Mesothelial cell of epicardium (in vitro differentiated cells): ENCODE measurements at places on chromosomes 1 and 21. TPM values are rescaled to one million over a fixed set of nuclear protein-coding genes. Genes with fewer than 3 reads are reported as not detected.

- peak overlapping the region; percentile 82 for H3K4me3 ChIP-seq
- peaks cover 55% of the 10 kb centered on the region for H3K4me1 ChIP-seq
- H3K27ac ChIP-seq = peak overlapping the region; percentile 83
- DNase-seq = peak; percentile 61
- no peaks in the 10 kb centered on the region for H3K36me3 ChIP-seq
Observed at GRCh38 chr21:34886240-34887104, 162.6 kb downstream of the RUNX1 start.

DNA sequence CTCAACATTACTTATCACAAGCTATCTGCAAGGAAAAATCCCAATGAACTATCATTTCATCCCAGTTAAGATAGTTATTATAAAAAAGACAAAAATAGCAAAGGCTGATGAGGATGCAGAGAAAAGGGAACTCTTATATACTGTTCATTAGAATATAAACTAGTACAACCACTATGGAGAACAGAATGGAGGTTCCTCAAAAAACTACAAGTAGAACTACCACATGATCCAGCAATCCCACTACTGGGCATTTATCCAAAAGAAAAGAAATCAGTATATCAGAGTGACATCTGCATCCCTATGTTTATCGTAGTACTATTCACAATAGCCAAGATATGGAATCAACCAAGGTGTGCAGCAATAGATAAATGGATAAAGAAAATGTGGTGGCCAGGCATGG, 4.9 kb upstream of the C1orf185 start:
- H3K4me3 ChIP-seq = no peak overlapping the region
- no peak overlapping the region for H3K27ac ChIP-seq
- no peak for DNase-seq
- peaks cover 53% of the 10 kb centered on the region for H3K27me3 ChIP-seq
- H3K4me1 ChIP-seq = no peaks in the 10 kb centered on the region

DNA sequence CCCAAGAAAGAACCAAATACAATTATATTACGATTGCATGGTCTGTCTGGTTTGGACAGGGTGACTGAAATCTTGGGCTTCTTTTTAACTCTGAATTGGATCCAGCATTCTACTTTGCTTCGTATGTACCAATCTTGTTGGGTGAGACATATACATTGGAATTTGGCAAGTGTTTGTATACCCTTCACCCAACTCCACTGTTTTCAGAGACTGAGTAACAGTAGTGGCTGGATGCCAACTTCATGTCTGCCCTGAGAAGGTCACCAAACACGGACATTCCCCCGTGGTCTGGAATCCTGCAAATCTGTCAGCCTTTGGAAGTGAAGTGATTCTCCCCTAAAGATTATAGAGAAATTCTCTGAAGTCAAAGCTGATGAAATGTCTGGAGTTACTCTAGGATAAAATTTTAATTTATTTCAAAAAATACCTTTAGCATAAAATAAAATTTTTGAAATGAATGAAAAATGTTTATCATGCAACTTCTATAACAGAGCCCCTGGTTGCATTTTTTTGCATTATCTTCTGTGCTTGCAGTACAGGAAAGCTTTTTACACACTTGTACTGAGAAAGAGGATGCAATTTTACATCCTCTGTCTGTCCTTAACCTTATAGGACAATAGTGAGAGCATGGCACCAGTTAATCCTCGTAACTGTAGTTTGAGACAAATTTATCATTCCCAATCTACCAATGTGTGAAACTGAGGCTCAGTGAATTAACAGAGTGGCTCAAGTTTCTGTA, 201.8 kb downstream of the DISC1 start:
- peak overlapping the region; percentile 41 for H3K27ac ChIP-seq
- H3K4me1 ChIP-seq = peaks cover 13% of the 10 kb centered on the region
- no peaks in the 10 kb centered on the region for H3K36me3 ChIP-seq
- DNase-seq = no peak

- H3K27ac ChIP-seq = peak overlapping the region; percentile 55
- H3K4me3 ChIP-seq = no peak overlapping the region
- H3K4me1 ChIP-seq = peaks cover 28% of the 10 kb centered on the region
- no peaks in the 10 kb centered on the region for H3K36me3 ChIP-seq
- no peak for DNase-seq
Observed at GRCh38 chr1:31532173-31532572, 44.1 kb upstream of the TINAGL1 start.

DNA sequence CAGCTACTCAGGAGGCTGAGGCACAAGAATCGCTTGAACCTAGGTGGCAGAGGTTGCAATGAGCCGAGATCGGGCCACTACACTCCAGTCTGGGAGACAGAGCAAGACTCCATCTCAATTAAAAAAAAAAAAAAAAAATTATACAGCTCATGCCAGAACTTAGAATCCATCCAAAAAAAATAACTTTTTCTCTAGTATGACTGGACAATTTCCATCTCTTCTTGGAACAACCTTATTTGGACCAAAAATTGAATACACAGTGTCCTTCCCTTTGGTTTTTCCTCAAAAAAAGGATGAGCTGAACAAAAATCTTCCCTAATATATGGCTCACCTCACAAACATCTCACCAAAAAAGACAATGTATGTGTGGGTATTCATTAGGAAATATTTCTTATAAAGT, 73.7 kb downstream of the TOR3A start:
- no peak for DNase-seq
- peaks cover 2% of the 10 kb centered on the region for H3K36me3 ChIP-seq
- no peak overlapping the region for H3K4me3 ChIP-seq
- H3K27ac ChIP-seq = no peak overlapping the region
- H3K4me1 ChIP-seq = peaks cover 11% of the 10 kb centered on the region

GRCh38 chr1:106173101-106173500, 883.4 kb upstream of the PRMT6 start:
- no peaks in the 10 kb centered on the region for H3K4me1 ChIP-seq
- no peak for DNase-seq
- H3K27me3 ChIP-seq = no peaks in the 10 kb centered on the region
- H3K27ac ChIP-seq = no peak overlapping the region

GRCh38 chr1:29670752-29671151, 434.4 kb downstream of the PTPRU start:
- H3K27me3 ChIP-seq = peaks cover 36% of the 10 kb centered on the region
- H3K4me1 ChIP-seq = peaks cover 1% of the 10 kb centered on the region
- no peak overlapping the region for H3K4me3 ChIP-seq
- H3K27ac ChIP-seq = no peak overlapping the region

- no peak overlapping the region for H3K4me3 ChIP-seq
- H3K27ac ChIP-seq = no peak overlapping the region
- DNase-seq = no peak
- no peaks in the 10 kb centered on the region for H3K36me3 ChIP-seq
- peaks cover 1% of the 10 kb centered on the region for H3K27me3 ChIP-seq
- H3K4me1 ChIP-seq = peaks cover 6% of the 10 kb centered on the region
Observed at GRCh38 chr1:70674941-70675685, 264.0 kb downstream of the CTH start.

GRCh38 chr1:5620997-5621396, 371.2 kb downstream of the NPHP4 start:
- H3K27me3 ChIP-seq = peaks cover 18% of the 10 kb centered on the region
- no peak overlapping the region for H3K4me3 ChIP-seq
- no peaks in the 10 kb centered on the region for H3K4me1 ChIP-seq
- DNase-seq = no peak

- peak overlapping the region; percentile 71 for H3K4me3 ChIP-seq
- peaks cover 19% of the 10 kb centered on the region for H3K36me3 ChIP-seq
- no peaks in the 10 kb centered on the region for H3K27me3 ChIP-seq
- peak overlapping the region; percentile 25 for H3K27ac ChIP-seq
- peaks cover 35% of the 10 kb centered on the region for H3K4me1 ChIP-seq
- DNase-seq = no peak
Observed at GRCh38 chr1:45009956-45010854, 919 bp downstream of the HECTD3 start.

DNA sequence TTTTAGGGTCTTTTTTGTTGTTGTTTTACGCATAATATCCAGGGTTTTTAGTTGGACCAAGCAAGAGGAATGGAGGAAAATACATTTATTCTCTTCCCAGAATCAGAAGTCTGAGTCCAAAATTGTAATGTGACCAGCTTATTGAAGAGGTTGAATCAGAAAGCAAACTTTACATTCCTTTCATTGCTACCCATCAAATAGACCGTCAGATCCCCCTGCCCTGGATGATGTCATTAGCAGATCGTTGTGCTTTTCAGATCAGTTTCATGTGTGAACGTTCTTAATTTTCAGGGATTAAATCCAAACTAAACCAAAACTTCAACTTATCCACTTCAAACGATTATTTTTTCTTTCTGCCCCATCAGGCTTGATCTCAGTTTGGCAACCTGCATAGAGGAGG, 85.7 kb upstream of the NGF start:
- H3K27ac ChIP-seq = no peak overlapping the region
- no peaks in the 10 kb centered on the region for H3K27me3 ChIP-seq
- no peak overlapping the region for H3K4me3 ChIP-seq
- no peaks in the 10 kb centered on the region for H3K36me3 ChIP-seq
- DNase-seq = no peak

DNA sequence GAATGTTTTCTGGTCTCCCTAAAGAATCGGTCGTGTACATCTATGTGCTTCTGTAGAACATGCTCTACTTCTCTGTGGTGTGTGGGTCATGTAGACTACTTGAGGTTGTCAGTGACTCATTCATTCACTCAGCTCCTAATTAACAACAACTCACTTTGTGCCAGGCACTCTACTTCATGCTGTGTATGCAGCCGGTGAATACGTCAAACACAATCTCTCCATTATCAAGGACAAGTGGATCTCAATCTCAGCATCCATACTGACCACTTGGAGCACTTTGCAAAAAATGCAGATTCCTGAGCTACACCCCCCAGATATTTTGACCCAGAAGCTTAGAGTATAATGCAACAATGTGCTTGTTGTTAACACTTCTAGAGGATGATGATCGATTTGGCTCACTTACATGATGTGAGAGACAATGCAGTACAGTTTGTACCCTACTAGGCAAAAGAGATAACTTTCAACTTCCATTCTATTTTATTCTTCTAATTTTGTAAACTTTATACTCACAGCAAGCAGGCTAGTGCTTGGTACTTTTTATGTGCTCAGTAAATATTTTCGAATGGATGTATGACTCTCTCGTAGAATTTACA, 508.6 kb upstream of the ADAMTS5 start:
- H3K27me3 ChIP-seq = no peaks in the 10 kb centered on the region
- no peak for DNase-seq
- H3K4me1 ChIP-seq = peaks cover 39% of the 10 kb centered on the region
- H3K27ac ChIP-seq = no peak overlapping the region
- H3K36me3 ChIP-seq = no peaks in the 10 kb centered on the region
- H3K4me3 ChIP-seq = no peak overlapping the region

GRCh38 chr1:37477198-37477931, 3.0 kb downstream of the ZC3H12A start:
- peaks cover 45% of the 10 kb centered on the region for H3K4me1 ChIP-seq
- peak overlapping the region; percentile 88 for H3K27ac ChIP-seq
- H3K27me3 ChIP-seq = peaks cover 9% of the 10 kb centered on the region
- peak overlapping the region; percentile 72 for H3K4me3 ChIP-seq
- H3K36me3 ChIP-seq = peaks cover 9% of the 10 kb centered on the region

GRCh38 chr1:154870734-154871133, 653 bp upstream of the KCNN3 start:
- peaks cover 34% of the 10 kb centered on the region for H3K4me1 ChIP-seq
- H3K4me3 ChIP-seq = no peak overlapping the region
- DNase-seq = no peak
- H3K36me3 ChIP-seq = no peaks in the 10 kb centered on the region
- no peak overlapping the region for H3K27ac ChIP-seq

- H3K4me1 ChIP-seq = peaks cover 20% of the 10 kb centered on the region
- H3K4me3 ChIP-seq = peak overlapping the region; percentile 15
- DNase-seq = no peak
- H3K27me3 ChIP-seq = no peaks in the 10 kb centered on the region
- H3K36me3 ChIP-seq = peaks cover 17% of the 10 kb centered on the region
- H3K27ac ChIP-seq = peak overlapping the region; percentile 80
Observed at GRCh38 chr1:180287988-180288705, 58.1 kb downstream of the LHX4 start.

ADGRB2 gene
- 21.5 to 24.0 TPM (median 21.9 TPM) in 3 replicates for total RNA-seq

SELENBP1 gene
- 51.1 to 58.5 TPM (median 53.3 TPM) in 3 replicates for total RNA-seq

TRIM45 gene
- total RNA-seq = 39.1 to 41.5 TPM (median 40.0 TPM) in 3 replicates

ELAPOR1 gene
- total RNA-seq = 0.34 to 0.86 TPM (median 0.80 TPM) in 3 replicates

CFHR1 gene
- total RNA-seq = 0.45 TPM in 1 of 3 replicates, not detected in the others
